HepG2 (cell line): ENCODE measurements at places on chromosomes 11 and 22. TPM values are rescaled to one million over a fixed set of nuclear protein-coding genes. Genes with fewer than 3 reads are reported as not detected.
A peak's percentile ranks its signal among the peaks of the same experiment; 100 is the strongest.

The OR2AG1 gene
- total RNA-seq = not detected in 2 replicates

The EPS8L2 gene
- total RNA-seq = 55.6 and 89.3 TPM in 2 replicates

- no peak overlapping the region for H3K4me3 ChIP-seq
- DNase-seq = no peak
- peaks cover 6% of the 10 kb centered on the region; the same call in 2 of the 3 replicates for H3K27me3 ChIP-seq
These were observed 109.4 kb upstream of the KIRREL3 start for GRCh38 chr11:127109796-127110480.

DNA sequence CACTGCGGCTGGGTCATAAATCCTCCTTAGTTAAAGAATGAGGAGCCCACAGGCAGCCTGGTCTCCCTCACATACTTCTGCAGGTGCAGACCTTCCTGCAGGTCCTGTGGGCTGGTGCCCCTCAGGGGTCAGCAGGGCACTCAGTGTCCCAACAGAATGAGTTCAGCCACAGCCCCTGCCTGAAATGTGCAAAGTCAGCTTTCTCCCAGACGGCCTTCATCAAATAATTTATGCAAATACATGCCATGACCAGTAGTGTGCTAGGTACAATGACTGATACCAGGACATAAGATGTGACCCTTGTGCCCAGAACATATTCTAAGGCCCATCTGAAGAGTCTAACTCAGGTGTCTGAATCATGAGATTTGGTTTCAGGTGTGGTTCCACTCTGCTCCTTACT lies 703.4 kb downstream of the TBC1D22A start:
- no peak overlapping the region for H3K27ac ChIP-seq
- H3K36me3 ChIP-seq = no peaks in the 10 kb centered on the region
- H3K4me3 ChIP-seq = no peak overlapping the region
- H3K27me3 ChIP-seq = no peaks in the 10 kb centered on the region; the same call in 2 of the 3 replicates

DNA sequence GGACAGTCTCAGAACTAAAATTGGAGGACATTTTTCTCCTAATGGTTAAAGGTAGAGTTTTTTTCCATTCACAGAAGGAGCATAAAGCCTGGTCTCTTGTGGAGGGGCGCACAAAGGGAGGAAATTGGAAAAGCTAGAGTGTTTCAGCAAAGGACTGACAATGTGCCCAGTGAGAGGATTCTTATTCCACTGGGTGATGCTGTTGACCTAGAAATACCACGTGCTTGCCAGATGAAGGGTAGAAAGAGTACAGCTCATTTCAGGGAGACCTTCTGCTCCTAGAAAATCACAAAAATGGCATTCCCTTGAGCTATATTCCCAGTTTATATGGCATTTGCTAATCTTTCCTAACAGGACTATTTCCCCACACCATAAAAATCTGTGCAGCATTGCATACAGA lies 21.1 kb downstream of the MS4A6E start:
- no peak overlapping the region for H3K4me3 ChIP-seq
- no peaks in the 10 kb centered on the region for H3K36me3 ChIP-seq
- no peak overlapping the region for H3K27ac ChIP-seq
- no peak for DNase-seq

GRCh38 chr11:132452616-132453015 lies 1079.7 kb downstream of the OPCML start:
- no peaks in the 10 kb centered on the region for H3K36me3 ChIP-seq
- no peak overlapping the region for H3K27ac ChIP-seq
- no peaks in the 10 kb centered on the region for H3K4me1 ChIP-seq

- DNase-seq = no peak
- H3K4me1 ChIP-seq = no peaks in the 10 kb centered on the region
- H3K27me3 ChIP-seq = peaks cover 77% of the 10 kb centered on the region
- no peaks in the 10 kb centered on the region for H3K36me3 ChIP-seq
These were observed 17.5 kb downstream of the OSBPL5 start for GRCh38 chr11:3147626-3148025.

DNA sequence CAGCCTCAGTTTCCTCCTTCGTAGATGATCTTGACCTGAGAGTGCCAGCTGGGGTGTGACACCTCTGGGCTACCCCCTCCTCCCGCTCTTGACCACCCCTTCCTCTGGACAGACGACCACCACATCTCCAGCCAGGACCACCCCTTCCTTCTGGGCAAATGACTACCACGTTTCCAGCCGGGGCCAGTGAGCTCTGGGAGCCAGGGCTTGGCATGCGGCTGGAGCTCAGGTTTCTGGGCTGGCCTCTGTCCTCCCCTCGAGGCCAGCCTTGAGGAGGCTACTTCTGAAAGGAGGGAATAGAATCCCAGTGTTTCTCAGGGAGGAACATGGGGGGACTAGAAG lies 120.9 kb downstream of the KCNQ1OT1 start:
- H3K4me3 ChIP-seq = no peak overlapping the region
- H3K36me3 ChIP-seq = no peaks in the 10 kb centered on the region
- no peak overlapping the region for H3K27ac ChIP-seq
- DNase-seq = no peak
- no peaks in the 10 kb centered on the region for H3K4me1 ChIP-seq
- peaks cover 23% of the 10 kb centered on the region for H3K27me3 ChIP-seq

The UEVLD gene
- 13.7 and 21.1 TPM in 2 replicates for total RNA-seq

The CDON gene
- 8.4 and 12.8 TPM in 2 replicates for total RNA-seq

- H3K27ac ChIP-seq = no peak overlapping the region
- H3K27me3 ChIP-seq = peaks cover 12% of the 10 kb centered on the region
- peaks cover 22% of the 10 kb centered on the region for H3K4me1 ChIP-seq
- no peak for DNase-seq
- no peaks in the 10 kb centered on the region for H3K36me3 ChIP-seq
These were observed 255 bp upstream of the SYNGR1 start for GRCh38 chr22:39349506-39349966.

GRCh38 chr11:114959953-114960505 lies 281.7 kb downstream of the NXPE2 start:
- no peaks in the 10 kb centered on the region for H3K36me3 ChIP-seq
- H3K4me3 ChIP-seq = no peak overlapping the region
- H3K27ac ChIP-seq = no peak overlapping the region
- no peaks in the 10 kb centered on the region for H3K27me3 ChIP-seq
- peaks cover 2% of the 10 kb centered on the region; the same call in 1 of the 2 replicates for H3K4me1 ChIP-seq

DNA sequence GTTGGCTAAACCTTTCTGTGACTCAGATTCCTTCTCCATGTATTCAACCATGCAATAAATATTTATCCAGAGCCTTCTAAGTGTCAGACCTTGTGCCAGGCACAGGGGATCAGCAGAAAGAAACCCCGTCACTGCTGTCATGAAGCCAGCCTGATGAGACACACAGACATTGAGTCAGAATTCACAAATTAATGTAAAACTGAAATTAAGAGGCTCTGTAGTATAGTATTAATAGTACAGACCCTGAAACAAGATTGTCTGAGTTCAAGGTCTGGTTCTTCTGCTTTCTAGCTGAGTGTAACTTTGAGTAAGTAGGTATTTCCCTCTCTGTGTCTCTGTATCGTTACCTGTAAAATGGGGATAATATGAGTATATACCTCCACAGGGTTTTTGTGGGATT lies 46.9 kb downstream of the ME3 start:
- H3K4me3 ChIP-seq = no peak overlapping the region
- no peak for DNase-seq
- H3K36me3 ChIP-seq = no peaks in the 10 kb centered on the region
- H3K27me3 ChIP-seq = peaks cover 26% of the 10 kb centered on the region; the same call in 2 of the 3 replicates
- no peaks in the 10 kb centered on the region for H3K4me1 ChIP-seq

DNA sequence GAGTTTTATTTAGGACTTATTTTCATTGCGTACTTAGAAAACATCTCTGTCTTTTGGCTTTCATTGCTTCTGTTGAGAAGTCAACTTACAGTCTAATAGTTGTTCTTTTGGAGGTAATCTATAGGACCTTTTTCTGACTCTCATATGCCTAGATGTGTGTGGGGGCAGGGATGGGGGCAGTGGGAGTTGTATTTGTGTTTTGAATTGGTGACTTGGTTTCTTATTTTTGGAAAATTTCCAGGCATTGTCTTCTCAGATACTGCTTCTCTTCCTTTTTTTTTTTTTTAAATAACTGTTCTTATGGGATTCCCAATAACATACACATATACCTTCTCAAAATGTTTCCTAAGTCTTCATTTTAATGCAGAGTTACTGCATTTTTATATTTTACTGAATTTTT lies 58.0 kb downstream of the FAR1 start:
- H3K27ac ChIP-seq = no peak overlapping the region
- no peak for DNase-seq
- H3K27me3 ChIP-seq = no peaks in the 10 kb centered on the region
- H3K36me3 ChIP-seq = no peaks in the 10 kb centered on the region
- H3K4me3 ChIP-seq = no peak overlapping the region
- no peaks in the 10 kb centered on the region for H3K4me1 ChIP-seq

The TMEM25 gene
- total RNA-seq = 4.5 and 7.5 TPM in 2 replicates

DNA sequence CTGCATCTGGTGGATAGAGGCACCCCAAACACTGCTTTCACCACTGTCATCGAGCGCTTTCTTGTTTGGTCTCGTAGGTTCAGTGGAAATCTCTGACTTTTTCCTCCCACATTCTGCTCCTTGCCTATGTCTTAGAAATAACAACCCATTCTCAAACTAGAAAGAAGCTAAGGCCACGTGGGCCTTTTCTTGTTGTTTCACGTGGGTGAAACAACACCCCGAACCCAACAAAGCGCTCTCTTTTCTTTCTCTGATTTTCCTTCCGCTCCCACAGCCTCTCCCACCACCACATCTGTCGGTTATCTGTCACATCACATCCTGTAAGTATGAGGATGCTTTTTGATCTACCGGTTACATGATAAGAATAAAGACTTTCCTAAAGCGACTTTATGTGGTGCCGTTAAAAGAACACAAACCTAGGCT lies 77.1 kb downstream of the LINC01488 start:
- H3K27ac ChIP-seq = no peak overlapping the region
- no peaks in the 10 kb centered on the region for H3K36me3 ChIP-seq
- DNase-seq = no peak
- H3K4me1 ChIP-seq = peaks cover 5% of the 10 kb centered on the region
- peaks cover 17% of the 10 kb centered on the region; the same call in 2 of the 3 replicates for H3K27me3 ChIP-seq

DNA sequence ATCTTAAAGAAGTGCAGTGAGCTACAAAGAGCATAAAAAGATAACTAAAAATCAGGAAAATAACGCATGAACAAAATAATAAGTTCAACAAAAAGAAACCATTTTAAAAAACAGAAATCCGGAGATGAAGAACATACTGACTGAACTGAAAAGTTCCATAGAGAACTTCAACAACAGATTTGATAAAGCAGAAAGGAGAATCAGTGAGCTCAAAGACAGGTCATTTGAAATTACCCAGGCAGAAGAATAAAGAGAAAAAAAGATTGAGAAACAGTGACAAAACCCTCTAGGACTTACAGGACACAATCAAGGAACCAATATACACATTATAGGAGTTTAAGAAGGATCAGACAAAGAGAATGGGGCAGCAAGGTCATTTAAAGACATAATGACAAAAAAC lies 334.3 kb downstream of the NTM start:
- no peaks in the 10 kb centered on the region for H3K36me3 ChIP-seq
- no peak for DNase-seq
- H3K27me3 ChIP-seq = no peaks in the 10 kb centered on the region
- H3K4me3 ChIP-seq = no peak overlapping the region

DNA sequence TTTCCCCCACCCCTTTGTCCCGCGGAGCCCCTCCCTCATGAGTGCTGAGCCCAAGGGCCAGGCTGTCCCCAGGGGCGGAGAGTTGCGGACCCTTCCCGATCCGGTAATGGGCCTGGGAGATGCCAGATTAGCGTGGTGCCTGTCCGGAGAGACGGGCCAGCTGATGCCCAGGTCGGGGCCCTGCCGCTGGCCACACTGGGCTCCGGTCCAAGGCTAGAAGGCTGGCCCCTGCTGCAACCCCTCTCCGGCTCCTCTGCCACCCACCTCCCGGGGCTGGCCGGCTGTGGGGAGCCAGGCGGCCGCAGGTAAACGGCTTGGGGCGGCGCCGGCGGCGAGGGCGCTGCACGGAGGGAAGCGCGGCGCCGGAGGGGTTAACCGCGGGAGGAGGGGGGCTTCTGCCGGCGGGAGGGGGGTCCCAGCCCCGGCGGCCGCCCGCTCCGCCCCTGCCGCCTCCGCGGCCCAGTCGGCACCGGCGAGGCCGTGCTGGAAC lies at the start of gene KCNK4:
KCNK4 (plus strand) TSS at position 41 of the 490 bp plus-strand sequence. CDS start 1,717 bp downstream, outside the sequence.
- peaks cover 19% of the 10 kb centered on the region for H3K27me3 ChIP-seq
- no peaks in the 10 kb centered on the region for H3K36me3 ChIP-seq
- no peak within 1 kb of the TSS for H3K27ac ChIP-seq
- no peak for DNase-seq
- H3K4me3 ChIP-seq = peak within 1 kb of the TSS; percentile 61; the same call in 1 of the 2 replicates
- peaks cover 19% of the 10 kb centered on the region; the same call in 1 of the 2 replicates for H3K4me1 ChIP-seq

The TSSK2 gene
- not detected in 2 replicates for total RNA-seq

The TTLL12 gene
- total RNA-seq = 34.1 and 38.1 TPM in 2 replicates

- no peaks in the 10 kb centered on the region; the same call in 1 of the 2 replicates for H3K36me3 ChIP-seq
- H3K27ac ChIP-seq = peak overlapping the region; percentile 13
- peaks cover 58% of the 10 kb centered on the region for H3K4me1 ChIP-seq
- no peak overlapping the region for H3K4me3 ChIP-seq
- DNase-seq = no peak
These were observed 5.6 kb downstream of the AP1B1 start for GRCh38 chr22:29382580-29383302.

DNA sequence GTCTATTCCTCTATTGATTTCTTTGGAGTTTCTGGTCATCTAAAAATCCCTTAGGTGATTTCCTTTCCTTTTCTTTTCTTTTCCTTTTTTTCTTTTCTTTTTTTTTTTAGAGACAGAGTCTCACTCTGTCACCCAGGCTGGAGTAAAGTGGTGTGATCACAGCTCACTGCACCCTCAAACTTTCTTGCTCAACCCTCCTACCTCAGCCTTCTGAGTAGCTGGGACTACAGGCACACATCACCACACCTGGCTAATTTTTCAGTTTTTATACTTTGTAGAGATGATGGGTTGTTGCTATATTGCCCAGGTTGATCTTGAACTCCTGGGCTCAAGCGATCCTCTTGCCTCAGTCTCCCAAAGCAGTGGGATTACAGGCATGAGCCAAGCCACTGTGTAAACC lies 1.9 kb upstream of the C11orf52 start:
- no peak overlapping the region for H3K4me3 ChIP-seq
- no peak overlapping the region for H3K27ac ChIP-seq
- DNase-seq = no peak
- H3K4me1 ChIP-seq = peaks cover 84% of the 10 kb centered on the region

DNA sequence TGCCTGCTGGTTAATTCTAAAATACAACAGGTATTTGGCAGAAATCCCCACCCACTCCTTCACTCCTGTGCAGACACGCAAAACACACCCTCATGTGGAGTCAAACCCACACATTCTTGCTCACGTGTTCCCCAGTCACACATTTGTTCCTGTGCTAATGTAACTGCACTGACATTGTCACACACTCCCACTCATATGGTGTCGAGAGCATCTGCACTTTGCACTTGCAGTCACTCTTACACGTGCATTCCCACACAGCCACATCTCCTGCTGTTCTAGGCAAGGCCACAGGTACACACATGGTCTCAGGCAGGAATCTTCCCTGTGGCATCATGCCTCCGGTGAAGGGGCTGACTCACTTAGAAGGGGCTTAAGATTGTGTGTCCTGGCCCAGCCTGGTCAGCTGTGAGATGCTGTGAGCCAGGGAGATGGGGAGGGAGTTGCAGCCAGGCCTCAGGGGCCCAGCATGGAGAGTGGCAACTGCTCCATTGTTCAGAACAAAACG lies 395.0 kb downstream of the TENM4 start:
- H3K4me1 ChIP-seq = peaks cover 30% of the 10 kb centered on the region
- H3K36me3 ChIP-seq = no peaks in the 10 kb centered on the region
- H3K27me3 ChIP-seq = no peaks in the 10 kb centered on the region
- H3K27ac ChIP-seq = no peak overlapping the region
- H3K4me3 ChIP-seq = no peak overlapping the region

The TEX12 gene
- not detected in 2 replicates for total RNA-seq

The MOGAT2 gene
- 27.2 and 27.8 TPM in 2 replicates for total RNA-seq
